Renal cortical epithelial cell (primary cell): ENCODE measurements at places on chromosomes 4 and X. TPM values are rescaled to one million over a fixed set of nuclear protein-coding genes. Genes with fewer than 3 reads are reported as not detected.

Gene RENBP
- total RNA-seq, result 1.9 and 3.6 TPM in 2 replicates

DNA sequence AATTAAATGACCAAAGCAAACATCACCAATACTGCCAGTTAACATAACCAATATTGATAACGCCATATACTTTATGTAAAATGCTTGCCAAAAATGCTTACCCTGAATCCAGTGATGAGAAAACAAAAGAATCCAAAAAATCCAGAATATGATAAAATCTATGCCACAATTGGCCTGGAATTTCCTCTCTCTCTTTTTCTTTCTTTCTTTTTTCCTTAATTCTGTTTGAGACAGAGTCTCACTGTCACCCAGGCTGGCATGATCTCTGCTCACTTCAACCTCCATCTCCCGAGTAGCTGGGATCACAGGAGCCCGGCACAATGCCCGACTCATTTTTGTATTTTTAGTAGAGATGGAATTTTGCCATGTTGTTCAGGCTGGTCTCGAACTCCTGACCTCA is 9.8 kb upstream of the SLC7A11 start:
- DNase-seq, result no peak

DNA sequence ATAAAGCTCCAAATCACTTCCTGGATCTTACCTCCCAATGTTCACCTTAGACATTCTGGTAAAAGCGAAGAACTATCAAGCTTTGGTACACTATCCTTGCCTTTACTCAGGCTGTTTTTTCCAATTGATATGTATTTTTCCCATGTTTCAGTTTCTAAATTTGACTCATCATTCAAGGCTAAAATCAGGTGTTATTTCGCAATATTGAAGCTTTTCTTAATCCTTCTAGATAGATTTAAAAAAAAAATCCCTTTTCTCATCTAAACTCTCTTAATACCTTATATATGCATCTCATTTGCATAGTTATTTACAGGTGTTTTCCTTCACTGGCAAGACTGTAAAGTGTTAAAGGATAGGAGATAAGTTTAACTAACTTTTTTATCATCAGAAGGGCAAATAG is 608.1 kb upstream of the FAM241A start:
- no peak for DNase-seq

DNA sequence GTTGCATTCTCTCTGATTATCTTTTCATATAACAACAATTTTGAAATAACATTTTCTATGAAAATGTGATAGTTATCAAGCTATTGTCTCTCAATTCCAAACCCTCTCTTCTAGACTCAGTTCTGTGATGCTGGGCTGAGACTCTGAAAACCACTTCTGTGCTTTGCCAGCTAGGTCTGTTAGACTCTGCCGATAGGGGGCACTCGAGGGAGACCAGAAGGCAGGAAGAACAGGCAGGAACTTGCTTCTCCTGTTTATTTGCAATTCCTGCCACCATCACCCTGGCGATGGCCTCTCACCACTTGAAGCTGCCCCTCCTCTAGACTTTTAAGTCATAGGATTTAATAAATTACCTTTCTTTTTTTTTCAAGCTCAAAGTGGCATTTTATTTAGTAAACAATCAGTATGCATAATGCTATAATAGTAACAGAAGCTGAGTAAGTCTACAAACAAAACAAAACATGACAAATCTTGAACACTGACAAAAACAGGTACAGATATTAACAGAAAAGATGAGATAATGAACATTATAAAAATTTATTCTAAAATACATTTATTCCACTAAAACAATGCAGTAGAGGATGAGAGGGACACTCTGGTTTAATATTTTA is 49.7 kb downstream of the RASL11B start:
- peak; percentile 76 for DNase-seq

GRCh38 chrX:11416600-11416999 is 123.4 kb downstream of the AMELX start:
- DNase-seq, result peak; percentile 40

DNA sequence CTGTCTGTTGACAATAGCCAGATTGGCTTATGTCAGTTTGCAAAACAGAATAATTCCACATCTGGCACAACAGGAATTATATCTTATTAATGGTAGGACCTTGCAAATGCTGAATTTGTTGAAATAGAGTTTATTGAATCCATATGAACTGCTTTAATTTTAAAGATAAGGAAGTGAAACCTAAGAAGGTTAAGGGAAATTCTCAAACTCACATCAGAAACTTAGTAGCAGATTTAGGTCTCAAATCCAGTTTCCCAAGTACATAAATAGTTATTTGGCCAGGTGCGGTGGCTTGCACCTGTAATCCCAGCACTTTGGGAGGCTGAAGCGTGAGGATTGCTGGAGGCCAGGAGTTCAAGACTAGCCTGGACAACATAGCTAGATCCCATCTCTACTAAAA is 117.1 kb downstream of the HNRNPD start:
- DNase-seq, result no peak

GRCh38 chrX:155873188-155873587 is 8.0 kb upstream of the VAMP7 start:
- no peak for DNase-seq

DNA sequence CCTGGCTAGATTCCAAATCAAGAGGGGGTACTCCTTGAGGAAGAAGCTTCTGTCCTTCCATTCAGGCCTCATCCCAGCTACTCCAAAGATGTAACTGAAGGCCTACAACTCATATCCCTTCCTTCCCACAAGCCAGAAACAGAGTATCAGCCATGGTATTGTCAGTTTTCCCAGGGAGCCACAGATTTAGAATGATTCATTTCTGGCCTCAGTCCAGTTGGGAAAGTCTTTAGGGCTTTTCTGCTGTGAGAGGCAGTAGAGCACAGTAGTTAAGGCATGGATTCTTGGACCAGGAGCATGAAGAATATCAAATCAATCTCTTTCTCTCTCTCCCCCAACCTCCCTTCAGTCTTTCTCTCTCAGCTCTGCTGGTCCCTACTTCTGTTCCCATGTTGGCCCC is 505.0 kb downstream of the BCOR start:
- DNase-seq, result peak; percentile 34

Gene FHL1
- 19.3 and 86.2 TPM in 2 replicates for total RNA-seq

GRCh38 chr4:39571054-39571453 is 43.8 kb upstream of the UGDH start:
- DNase-seq, result no peak

GRCh38 chr4:5845035-5845905 is 47.6 kb downstream of the CRMP1 start:
- DNase-seq, result no peak

GRCh38 chr4:77040854-77041725 is 34.7 kb downstream of the CCNI start:
- no peak for DNase-seq

Gene USP17L25
- not detected in 2 replicates for total RNA-seq

DNA sequence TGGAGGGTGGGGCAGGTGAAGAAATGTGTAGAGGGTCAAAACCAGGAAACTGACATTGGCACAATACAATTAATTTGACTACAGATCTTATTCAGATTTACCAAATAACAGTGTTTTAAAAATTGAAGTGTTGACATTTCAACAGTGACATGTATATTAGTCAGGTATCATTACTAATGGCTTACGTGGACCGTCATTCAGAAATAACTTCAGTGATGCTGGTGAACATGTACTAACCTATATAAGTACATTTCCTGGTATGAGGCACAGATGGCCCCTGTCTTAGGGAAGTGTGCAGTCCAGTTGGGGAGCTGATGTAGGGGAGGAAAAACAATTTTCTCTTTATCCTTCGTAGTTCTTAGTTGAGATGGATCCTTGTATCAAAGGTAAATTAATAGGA is 22.3 kb upstream of the MAOA start:
- no peak for DNase-seq

Gene MTM1
- total RNA-seq, result 10.8 and 19.2 TPM in 2 replicates

Gene MBNL3
- 3.8 and 9.4 TPM in 2 replicates for total RNA-seq

DNA sequence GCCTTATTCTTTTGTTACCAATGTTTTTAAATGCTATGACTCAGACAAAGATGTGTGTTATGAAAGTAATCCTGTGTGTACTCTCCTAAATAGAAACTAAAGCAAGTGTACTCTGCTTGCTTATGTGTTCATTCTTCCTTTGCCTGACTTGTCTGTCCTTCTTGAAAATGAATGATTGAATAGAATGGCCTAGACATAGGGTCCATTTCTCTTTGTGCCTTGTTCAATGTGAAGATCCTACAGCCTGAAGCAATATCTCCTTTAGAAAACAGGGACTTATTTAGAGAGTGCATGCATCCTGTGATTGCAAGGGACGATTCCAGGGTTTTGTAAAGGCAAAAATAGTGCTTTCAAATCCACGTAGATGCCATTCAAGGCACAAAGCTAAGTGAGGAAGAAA is 343.6 kb upstream of the TACR3 start:
- DNase-seq, result no peak

- no peak for DNase-seq
Observed at GRCh38 chrX:57667010-57667409, 13.1 kb downstream of the NLRP2B start.

Gene FGF13
- 0.52 and 0.89 TPM in 2 replicates for total RNA-seq

Gene ATOH1
- not detected in 2 replicates for total RNA-seq

DNA sequence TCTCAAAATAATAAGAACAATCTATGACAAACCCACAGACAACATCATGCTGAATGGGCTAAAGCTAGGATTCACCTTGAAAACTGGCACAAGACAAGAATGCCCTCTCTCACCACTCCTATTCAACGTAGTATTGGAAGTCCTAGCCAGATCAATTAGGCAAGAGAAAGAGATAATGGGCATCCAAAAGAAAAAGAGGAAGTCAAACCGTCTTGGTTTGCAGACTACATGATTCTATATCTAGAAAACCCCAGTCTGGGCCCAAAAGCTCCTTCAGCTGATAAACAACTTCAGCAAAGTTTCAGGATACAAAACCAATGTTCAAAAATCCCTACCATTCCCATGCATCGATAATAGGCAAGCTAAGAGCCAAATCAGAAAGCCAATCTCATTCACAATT is 59.0 kb downstream of the CHM start:
- DNase-seq, result no peak

Gene MAGEA2B
- total RNA-seq, result not detected in 2 replicates

DNA sequence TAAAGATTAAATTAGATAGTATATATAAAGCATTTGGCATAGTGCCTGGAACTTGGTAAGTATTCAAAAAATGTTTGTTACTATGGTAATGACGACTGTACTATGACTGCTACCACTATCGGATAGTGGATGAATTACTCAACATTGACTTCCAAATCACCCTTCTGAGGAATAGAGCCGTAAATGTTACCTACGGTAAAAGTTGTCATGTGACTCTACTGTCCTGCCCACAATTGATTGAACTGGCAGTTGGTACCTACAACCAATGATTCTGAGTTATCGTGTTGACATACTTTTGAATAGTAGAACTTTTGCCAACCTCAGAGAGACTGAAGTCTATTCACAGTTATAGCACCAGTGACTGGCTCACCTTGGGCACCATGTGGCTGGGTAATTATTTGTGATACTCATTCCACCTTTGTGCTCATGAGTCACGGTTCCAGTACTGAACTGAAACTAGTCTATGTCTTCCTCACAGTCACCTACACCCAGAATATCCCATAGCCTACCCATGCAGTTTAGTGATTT is 185.5 kb upstream of the PITX2 start:
- peak; percentile 90 for DNase-seq

GRCh38 chrX:132676102-132676501 is 187.3 kb upstream of the MBNL3 start:
- no peak for DNase-seq

DNA sequence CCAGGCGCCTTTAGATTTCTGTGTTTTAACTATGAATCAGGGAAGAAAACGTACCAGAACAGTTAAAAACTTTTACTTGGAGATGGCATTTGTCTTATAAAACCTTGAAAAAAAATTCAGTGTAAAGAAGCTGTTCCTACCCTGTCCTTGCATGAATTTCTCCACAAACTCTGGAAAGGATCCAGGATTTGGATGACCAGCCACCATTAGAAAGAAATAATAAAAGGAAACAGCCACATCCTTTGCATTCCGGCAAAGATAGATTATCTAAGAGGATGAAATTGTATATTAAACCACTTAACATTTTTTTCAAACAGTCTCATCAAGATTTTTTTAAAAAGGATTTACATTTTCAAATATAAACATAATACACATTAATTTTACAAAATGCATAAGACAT is 10.6 kb downstream of the SULT1E1 start:
- DNase-seq, result no peak

Gene CLTRN
- 2.8 and 3.0 TPM in 2 replicates for total RNA-seq

Gene TEC
- 4.0 and 6.1 TPM in 2 replicates for total RNA-seq

Gene APOO
- total RNA-seq, result 16.1 and 16.3 TPM in 2 replicates

GRCh38 chr4:121256887-121257466 is 92.9 kb upstream of the TNIP3 start:
- DNase-seq, result peak; percentile 19

Gene TKTL2
- total RNA-seq, result not detected in 2 replicates

GRCh38 chr4:168528131-168528949 is 31.5 kb downstream of the PALLD start:
- peak; percentile 49 for DNase-seq

DNA sequence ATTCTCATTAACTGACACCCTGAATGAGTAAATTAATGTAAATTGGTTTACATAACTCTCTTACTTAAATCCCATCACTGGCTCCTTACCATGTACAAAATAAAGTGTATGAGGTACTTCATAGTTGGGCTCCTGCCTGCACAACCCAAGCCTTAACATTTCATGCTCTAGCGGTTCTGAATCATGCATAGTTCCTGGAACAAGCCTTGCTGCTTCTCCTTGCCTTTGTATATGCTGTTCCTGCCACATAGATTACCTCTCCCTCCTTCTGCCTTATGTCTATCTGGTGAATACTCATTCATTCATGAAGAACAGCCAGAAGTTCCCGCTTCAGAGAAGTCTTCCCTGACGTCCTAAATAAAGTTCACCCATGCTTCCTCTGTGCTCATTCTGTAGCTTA is 594.7 kb downstream of the SMARCA1 start:
- peak; percentile 35 for DNase-seq

- DNase-seq, result no peak
Observed at GRCh38 chrX:23195761-23196160, 138.9 kb upstream of the PTCHD1 start.

- DNase-seq, result peak; percentile 28
Observed at GRCh38 chr4:140049024-140049848, 104.7 kb downstream of the MAML3 start.

Gene SLC16A2
- total RNA-seq, result 5.9 and 19.5 TPM in 2 replicates
